ENCODE measurements at places on chromosomes 3 and 15.

GRCh38 chr3:171729452-171730334, 80.6 kb downstream of the PLD1 start:
- no peak for DNase-seq

DNA sequence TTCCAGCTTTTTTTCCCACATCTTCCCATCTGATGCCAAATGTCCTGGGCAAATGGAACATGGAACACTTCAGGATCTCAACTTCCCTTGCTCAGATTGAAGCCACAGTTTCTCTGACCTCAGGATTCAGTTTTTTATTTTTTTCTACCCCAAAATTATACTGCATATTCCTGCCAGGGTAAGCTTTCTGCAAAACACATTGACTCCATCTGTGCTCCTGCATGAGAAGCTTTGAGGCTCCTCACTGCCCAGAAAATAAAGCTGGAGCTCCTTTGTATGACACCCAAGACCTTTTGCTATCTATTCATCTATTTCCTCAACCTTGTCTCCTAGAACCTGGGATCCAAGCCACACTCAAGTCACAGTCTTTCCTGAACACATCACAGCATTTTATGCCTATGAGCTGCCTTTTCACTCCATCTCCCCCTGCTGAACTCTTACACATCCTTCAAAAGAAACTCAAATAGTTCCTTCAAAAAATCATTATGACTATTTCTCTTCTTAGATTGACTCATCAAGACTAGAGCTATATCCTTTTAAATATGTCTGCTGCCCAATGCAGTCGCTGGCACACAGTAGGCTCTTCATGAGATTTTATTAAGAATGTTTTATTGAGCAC, 57.4 kb upstream of the PSMD6 start:
- no peak for DNase-seq

DNA sequence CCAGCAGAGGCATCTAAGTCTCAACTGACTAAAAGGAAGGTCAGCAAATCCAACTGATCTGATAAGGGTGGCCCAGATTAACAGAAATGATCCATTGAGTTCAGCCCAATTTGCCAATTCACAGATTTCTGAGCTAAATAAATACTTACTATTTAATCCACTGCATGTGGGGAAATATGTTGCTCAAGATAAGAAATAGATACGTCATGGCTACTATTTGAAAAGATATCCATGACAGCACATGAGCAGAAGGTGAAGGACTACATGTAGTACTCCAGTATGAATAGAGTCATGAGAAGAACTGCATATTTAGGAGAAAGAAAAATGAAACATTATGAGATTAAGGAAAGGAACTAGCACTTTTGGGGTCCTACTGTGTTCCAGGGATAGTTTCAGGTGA, 332.4 kb downstream of the ARPP21 start:
- no peak for DNase-seq

- no peak for DNase-seq
Observed at GRCh38 chr15:69608661-69609060, 156.0 kb downstream of the RPLP1 start.

DNA sequence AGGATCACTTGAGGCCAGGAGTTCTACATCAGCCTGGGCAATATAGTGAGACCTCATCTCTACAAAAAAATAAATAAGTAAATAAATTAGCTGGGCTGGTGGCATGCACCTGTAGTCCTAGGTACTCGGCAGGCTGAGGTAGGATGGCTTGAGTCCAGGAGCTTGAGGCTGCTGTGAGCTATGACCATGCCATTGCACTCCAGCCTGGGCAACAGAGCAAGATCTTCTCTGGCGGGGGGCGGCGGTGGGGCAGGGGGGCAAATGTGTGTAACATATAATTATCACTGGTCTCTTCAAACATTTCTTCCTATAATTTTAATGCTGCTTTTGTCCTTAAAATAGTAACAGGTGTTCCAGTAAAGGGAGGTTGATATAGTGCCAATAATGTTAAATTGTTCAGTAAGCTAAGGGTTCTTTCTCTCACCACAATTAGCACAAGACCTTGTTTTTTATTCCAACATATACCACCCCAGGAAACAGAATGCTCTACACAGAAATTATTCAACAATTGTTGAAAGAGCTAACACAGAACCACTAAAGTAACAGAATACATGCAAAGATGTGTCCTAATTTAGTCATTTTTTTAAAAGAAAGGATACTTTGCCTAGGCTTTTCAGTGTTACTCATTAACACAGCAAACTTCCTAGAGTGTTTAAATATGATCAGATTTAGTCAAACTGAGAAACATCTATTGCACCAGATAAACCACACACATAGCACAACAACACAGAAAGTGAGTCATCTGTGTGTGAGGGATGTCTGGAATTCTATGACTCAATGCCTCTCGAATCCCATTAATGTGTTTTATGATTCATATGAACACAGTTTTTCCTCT, 29.1 kb downstream of the ANKRD28 start:
- no peak for DNase-seq

GRCh38 chr15:67157521-67158252, 92.3 kb downstream of the SMAD3 start:
- DNase-seq: no peak

GRCh38 chr3:81874738-81875137, 113.3 kb upstream of the GBE1 start:
- no peak for DNase-seq
